Right renal cortex interstitium (tissue), 3 donors: ENCODE measurements at places on chromosomes 12 and 14.

GRCh38 chr12:66144791-66145754 lies 14.5 kb upstream of the LLPH start:
- DNase-seq: no peak

DNA sequence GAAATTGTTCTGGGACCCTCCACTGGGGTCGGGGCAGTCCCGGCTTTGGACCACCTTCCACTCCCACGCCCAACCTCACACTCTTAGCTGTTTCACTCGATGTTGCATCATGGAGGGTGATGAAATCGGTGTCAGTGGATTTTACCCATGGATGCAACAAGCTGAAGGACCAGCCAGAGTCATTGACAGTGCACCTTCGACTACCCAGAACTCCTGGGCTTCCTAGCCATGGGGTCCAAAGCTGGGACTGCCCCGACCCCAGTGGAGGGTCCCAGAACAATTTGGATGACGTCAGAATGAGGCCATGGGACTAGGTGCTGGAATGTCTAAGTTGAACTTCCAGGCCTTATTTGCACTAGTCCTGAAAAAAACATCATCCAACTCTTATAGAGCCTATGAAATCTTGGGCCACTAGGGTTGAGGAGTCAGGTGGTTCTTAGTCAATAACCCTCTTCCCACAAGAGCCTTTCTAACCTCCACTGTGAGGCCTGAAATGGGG lies 882 bp upstream of the IL23A start:
- no peak for DNase-seq

- no peak for DNase-seq
Observed at GRCh38 chr12:31600252-31600651, 9.3 kb upstream of the DENND5B start.

DNA sequence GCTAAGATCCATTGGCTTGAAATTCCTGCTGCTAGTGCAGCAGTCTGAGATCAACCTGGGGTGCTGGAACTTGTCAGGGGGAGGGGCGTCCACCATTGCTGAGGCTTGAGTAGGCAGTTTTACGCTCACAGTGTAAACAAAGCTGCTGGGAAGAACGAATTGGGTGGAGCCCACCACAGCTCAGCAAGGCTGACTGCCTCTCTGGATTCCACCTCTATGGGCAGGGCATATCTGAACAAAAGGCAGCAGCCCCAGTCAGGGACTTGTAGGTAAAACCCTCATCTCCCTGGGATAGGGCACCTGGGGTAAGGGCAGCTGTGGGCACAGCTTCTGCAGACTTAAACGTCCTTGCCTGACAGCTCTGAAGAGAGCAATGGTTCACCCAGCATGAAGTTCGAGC lies 191.7 kb downstream of the ALG10B start:
- no peak for DNase-seq

- DNase-seq: no peak
Observed at GRCh38 chr14:34213332-34213731, 248.7 kb downstream of the SPTSSA start.

GRCh38 chr12:46659824-46660223 lies 166.0 kb downstream of the SLC38A4 start:
- no peak for DNase-seq

DNA sequence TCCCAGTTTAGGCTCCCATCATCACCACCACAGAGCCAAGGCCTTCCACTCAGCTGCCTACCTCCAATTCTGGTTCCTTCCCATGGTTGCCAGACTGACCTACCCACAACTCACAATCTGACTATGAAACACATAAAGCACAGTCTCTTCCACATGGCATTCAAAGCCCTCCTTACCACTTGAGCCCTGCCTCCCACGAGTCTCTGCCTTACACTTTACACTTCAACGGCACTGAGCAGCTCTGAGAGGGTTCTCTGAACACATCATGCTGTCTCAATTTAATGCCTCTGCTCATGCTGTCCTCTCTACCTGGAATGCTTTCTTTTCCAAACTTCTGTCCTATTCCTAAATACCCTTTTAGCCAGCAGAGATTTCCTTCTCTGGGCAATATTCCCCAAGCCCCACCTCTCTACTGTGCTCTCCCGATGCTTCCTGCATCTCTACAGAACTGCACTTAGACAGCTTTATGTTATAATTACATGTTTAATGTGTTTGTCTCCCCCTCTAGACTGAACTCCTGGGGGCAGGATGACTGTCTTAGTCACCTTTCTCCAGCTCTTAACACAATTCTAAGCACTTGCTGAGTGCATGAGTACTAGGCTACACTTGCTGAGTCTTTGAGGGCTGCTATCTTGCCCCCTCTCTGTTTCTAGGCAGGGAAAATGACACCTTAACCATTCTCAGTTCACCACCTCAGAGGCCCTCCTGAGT lies 23.5 kb downstream of the FMNL3 start:
- DNase-seq: no peak

DNA sequence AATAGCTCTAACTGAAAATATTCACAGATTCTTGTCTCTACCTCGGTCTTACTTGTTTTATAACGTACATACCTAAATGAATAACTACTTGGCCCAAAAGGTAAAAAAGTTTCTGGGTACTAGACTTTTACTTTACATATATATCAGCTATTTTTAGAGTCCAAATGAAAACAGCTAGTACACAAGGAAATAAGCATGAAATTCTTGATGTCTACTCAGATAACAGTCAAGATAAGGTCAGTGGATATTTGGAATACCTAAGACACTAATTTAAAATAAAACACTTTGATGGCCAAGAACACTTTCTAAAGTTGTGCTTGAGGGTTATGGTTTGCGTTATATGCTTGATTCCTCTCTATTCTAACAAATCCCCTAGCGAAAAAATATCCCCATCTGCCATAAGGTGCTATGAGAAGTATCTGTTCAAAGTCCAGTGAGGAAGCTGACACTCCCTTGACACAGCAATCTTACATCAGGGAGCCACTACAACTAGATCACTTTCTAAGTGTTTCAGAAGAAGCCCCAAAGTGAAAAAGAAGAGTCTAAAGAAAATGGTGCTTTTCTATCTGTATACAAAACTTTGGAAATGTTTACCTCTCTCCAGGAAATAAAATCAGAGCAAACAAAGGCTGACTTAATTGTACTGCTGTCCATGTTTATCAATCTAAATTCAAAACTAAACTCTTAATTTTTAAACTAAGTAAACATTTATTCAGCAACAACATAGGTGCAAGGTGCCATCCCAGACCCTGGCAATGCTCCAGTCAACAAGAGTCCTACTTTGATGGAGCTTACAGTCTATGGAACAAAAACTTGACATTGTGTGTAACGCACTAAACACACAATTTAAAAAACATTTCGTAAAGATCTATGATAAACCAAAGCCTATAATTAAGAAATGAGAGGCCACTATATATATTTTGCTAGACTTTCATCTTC lies 11.7 kb downstream of the PTPN21 start:
- no peak for DNase-seq

GRCh38 chr14:105913861-105914260 lies 387.5 kb downstream of the TMEM121 start:
- no peak for DNase-seq

DNA sequence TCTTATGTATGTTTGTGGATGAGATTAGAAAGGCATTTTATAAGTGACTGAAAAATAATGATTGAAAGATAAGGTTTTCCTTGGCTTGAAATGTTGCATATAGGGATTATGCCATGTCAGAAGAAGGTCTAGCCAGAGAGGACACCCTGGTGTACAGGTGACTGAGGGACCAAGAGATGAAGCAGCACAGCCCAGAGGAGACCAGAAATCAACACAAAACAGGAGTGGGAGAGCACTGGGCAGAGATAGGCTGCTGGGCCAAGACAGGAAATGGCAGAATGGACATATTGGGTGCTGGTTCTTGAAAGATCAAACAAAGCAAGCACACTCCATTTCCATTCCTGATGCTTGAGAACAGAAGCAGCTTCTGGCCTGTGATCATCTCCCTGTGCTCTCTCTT lies 24.4 kb upstream of the FRMD6 start:
- no peak for DNase-seq

- DNase-seq: no peak
Observed at GRCh38 chr14:56102941-56103340, 15.3 kb upstream of the PELI2 start.

DNA sequence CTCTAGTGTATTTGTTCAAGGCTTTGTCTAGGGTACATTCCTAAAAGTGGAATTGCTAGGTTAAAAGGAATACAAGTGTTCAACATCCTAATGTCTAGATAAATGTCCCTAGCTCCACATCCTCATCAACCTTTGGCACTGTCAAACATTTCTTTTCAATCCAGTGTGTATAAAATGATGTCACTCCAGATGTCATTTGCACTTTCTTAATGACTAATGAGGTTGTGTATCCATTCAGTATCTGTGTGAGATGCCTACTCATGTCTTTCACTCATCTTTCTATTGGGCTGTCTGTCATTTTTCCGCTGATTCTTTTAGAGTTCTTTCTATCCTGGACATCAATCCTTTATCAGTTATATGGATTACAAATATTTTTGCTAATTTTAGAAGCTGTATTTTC lies 43.3 kb downstream of the ARMH4 start:
- no peak for DNase-seq

- DNase-seq: no peak
Observed at GRCh38 chr14:69543341-69544115, 31.1 kb downstream of the CCDC177 start.

GRCh38 chr12:95164656-95165055 lies 52.6 kb downstream of the FGD6 start:
- no peak for DNase-seq

GRCh38 chr14:61213920-61214319 lies 67.2 kb downstream of the TMEM30B start:
- no peak for DNase-seq

GRCh38 chr12:14776236-14776961 lies 26.9 kb downstream of the WBP11 start:
- DNase-seq: no peak

DNA sequence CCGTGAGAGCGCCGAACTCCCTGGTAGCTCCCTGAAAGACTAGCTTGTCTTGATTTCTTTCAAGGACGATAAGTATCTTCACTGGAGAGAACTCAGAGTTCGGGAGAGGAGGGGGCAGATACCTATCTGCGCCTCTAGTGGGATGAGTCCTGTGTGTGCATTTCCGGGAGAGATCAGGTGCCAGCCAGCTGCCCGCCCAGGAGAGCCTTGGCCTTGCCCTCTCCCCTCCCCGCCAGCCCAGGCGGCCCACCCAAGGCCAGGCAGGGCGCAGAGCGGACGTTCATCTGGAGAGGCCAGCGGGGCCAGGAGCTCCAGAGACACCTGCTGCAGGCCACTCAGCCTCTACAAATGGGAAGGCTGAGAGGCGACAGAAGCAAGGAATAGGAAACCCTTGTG lies 1.0 kb downstream of the CD9 start:
- DNase-seq: no peak

DNA sequence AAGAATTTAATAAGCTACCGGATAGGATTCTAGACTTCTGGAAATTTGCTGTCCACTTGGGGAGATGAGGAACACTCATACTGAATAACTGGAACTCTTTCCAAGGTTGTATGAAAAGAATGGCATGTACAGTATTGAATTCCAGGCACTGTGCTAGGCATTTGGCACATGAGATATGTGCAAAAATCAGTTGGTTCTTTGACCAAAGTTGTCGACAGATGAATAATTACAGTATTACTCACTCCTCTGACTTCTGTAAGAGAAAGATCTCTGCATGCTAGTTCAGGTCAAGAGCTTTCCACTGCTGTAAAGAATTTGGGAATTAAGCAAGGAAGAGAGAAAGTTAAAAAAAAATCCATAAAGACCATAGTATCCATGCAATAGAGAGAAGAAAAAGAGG lies 764.7 kb downstream of the BCL11B start:
- no peak for DNase-seq

DNA sequence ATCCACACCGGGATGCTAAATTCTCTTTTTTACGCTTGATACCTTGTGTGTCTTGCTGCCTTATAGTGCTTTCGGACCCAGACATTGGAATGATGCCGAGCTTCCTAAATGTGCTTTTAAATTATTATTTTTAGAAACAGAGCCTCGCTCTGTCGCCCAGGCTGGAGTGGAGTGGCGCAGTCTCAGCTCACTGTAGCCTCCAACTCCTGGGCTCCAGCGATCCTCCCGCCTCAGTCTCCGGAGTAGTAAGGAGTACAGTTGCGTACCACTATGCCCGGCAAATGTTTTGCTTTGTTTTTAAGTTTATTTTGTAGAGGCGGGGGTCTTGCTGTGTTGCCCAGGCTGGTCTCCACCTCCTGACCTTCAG lies 489 bp upstream of the EML5 start:
- DNase-seq: no peak

DNA sequence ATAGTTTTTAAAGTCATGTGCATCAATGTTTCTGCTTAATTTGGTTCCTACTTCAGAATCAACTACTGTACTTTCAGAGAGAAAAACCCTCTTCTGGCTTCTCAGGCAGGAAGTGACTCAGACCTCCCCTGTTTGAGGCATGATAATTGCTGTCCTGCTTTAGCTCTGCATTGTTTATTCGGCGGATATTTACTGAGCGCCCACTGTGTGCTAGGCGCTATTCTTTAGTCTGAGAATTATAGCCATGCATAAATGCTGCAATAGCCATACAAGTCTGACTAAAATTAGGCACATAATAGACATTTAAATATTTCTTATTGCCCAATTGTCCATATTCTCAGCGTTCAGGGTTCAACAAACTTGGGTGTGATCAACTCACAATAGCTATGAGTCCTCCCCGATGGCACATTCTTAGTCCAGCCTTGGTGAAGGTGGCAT lies 6.1 kb upstream of the AMIGO2 start:
- DNase-seq: no peak

DNA sequence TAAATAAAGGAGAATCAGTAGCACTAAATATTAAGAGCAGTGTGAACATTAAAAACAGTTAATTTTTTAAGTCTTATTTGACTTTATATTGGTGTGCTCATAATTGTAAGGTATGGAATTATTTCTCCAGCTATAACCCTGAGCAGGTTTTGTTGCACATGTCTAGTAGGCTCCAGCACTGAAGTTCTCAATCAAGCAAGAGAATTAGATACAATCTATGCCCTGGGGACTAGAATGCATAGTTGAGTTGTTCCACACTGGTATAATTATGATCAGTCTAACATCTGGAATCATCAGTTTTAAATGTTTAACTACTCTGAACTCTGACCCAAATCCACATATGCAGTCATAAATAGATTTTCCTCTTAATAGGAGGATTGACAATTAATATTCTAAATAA lies 257.8 kb upstream of the ARHGAP5 start:
- no peak for DNase-seq

DNA sequence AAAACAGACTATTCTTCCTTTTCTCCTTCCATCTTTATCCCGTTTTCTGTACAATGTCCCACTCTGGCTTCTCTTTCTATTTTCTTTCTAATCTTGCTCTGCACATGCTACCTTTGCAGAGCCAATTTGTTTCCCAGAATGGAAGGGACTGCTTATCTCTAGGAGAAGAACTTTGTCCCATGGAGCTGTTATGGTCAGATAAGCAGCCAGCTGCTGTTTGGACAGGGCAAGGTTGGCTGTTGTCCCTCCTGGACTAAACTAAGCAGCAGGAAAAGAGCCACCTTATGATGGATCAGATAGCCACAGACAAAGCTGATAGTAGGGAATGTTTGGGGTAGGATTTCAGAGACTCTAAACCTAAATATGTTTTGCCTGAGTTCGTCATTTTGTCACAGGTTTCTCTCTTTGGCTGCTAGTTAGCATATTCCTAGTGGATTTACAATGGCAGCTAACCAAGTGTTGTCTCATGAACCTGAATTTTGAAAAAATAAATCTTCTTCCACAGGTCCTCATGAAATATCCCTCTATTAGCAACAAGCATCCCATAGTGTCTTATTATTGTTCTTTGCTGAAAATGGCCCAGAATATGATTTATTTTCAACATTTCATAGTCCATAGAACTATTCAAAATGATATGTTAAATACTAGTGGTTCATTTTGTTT lies 262.8 kb downstream of the SLC16A7 start:
- no peak for DNase-seq

- no peak for DNase-seq
Observed at GRCh38 chr14:64501411-64502171, 2.0 kb downstream of the ZBTB25 start.
